Activated CD4-positive, alpha-beta T cell treated with anti-CD3 and anti-CD28 coated beads for 36 hours (primary cell): ENCODE measurements at places on chromosomes 12 and 14.

GRCh38 chr12:76764856-76765255, 941 bp downstream of the ZDHHC17 start:
- H3K27ac ChIP-seq: peak overlapping the region; percentile 97
- DNase-seq: no peak
- peaks cover 2% of the 10 kb centered on the region for H3K36me3 ChIP-seq
- peaks cover 43% of the 10 kb centered on the region for H3K4me1 ChIP-seq
- peak overlapping the region; percentile 96 for H3K4me3 ChIP-seq

- H3K36me3 ChIP-seq: no peaks in the 10 kb centered on the region
- H3K27ac ChIP-seq: no peak overlapping the region
- DNase-seq: no peak
- H3K4me3 ChIP-seq: no peak overlapping the region
Observed at GRCh38 chr12:103589517-103589916, 2.4 kb downstream of the STAB2 start.

DNA sequence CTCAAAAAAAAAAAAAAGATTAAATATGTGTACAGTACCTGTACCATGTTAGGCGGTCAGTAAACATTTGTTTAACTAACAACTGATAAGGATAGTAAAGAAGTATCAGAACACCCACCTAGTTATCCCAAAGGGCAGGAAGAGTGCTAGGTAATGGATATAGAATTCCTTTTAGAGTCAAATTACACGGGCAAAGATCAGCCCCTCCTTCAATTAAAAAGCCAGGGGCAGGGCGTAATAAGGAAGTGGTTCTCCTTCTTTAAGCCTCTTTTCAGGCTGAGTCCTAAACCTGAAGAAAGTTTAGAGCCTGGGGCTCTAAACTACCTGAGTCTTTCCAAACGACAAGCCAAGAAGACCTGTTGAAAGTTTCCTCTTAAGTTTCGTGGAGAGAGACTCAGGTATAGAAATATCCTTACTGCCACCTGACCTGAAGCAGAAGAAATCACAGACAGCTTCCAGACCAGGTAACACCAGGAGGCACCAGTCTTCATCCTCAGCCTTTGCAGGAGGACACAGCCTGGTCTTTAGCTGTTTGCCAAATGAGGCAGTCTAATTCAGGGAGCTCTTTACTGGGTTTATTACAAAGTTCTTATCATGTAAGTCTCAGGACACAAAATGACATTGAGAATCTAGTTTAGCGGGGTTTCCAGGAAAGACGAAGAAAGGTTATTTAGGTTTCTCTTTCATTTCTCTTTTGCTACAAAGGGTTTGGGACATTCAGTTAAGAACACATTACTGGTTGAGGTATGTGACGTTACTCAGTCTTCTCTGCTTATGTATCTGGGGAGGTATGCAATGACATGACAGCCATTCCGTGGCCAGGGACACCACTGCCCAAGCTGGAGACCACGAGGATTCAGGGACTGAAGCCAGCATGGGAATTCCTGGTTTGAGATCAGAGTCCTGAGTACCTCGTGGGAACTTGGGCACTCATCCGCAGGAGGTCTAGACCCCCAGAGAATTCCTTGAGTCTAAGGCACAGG, at the start of gene BCL2L14:
Gene BCL2L14 (plus strand): TSS at position 266 of the 983 bp plus-strand sequence. CDS start 8,367 bp downstream, outside the sequence.
- peak; percentile 36 for DNase-seq
- H3K36me3 ChIP-seq: no peaks in the 10 kb centered on the region
- H3K4me3 ChIP-seq: peak within 1 kb of the TSS; percentile 66
- H3K27me3 ChIP-seq: no peaks in the 10 kb centered on the region
- H3K4me1 ChIP-seq: peaks cover 13% of the 10 kb centered on the region
- H3K27ac ChIP-seq: peak within 1 kb of the TSS; percentile 90

- no peak overlapping the region for H3K4me3 ChIP-seq
- H3K36me3 ChIP-seq: no peaks in the 10 kb centered on the region
- H3K27me3 ChIP-seq: no peaks in the 10 kb centered on the region
Observed at GRCh38 chr14:44352201-44352600, 154.9 kb downstream of the FSCB start.

DNA sequence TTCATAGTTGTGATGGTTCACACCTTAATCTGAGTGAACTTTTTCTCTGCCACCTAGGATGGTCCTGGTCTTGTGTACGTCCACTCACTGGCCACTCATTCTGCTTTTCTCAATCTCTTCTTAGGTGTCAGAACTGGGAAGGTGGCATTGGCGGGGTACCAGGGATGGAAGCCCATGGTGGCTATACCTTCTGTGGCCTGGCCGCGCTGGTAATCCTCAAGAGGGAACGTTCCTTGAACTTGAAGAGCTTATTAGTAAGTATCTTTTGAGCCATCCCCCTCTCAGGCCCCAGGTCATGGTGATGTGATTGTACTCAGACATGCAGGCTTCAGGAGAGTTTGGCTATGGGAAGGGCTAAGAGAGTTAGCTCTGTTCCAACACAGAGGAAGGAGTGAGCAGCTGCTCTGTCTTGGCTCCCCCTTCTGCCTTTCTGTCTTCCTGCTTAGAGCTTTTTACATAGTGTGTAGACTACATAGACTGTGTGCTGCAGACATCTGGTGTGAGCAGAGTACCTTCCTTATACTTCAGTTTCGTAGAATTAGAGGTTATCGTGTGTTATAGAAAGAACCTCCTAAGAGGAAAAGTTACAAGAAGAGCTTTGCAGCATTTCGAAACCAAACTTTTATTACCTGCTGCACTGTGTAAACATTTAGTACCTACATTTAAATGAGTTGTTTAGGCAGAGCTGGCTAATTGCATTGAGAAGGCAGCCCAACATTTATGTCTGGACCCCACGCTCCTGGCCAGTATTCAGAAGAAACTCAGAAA, 54.2 kb downstream of the FNTB start:
- no peak overlapping the region for H3K4me3 ChIP-seq
- H3K36me3 ChIP-seq: peaks cover 26% of the 10 kb centered on the region
- no peak overlapping the region for H3K27ac ChIP-seq
- no peaks in the 10 kb centered on the region for H3K27me3 ChIP-seq

DNA sequence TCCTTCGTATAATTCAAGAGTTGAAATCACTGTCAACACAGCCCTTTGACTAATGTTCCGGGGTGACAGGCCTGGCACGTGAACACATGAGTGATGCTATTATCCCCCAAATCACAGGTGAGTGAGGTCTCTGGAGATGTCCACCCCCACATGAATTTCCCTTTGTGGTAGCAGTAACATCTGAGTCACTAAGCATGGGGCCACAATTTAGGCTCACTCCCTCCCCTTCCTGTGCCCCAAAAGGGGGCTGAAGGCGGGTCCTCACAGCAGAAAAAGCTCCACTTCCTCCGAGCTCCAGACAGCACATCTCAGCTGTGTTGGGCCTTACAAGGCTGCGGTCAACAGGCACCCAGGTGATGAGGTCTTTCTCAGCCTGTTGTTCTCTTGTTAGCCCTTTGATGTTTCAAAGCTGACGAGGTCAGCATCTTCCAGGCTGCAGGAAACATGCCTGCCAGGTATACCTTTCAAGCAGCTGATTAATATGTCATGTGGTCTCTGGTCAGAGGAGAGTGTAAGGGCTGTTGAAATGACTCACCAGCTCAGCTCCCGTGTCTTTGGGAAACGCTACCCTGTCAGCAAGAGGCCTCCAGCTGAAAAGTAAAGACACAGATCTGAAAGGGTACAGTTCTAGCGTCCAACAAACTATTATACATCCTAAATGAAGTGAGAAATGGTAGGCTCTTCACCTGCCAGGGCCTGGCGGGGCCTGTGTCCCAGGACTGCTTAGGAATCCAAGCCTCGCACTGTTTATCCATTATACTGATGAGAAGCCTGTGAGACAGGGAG, 107.3 kb downstream of the ZFP36L1 start:
- no peaks in the 10 kb centered on the region for H3K27me3 ChIP-seq
- H3K4me1 ChIP-seq: peaks cover 57% of the 10 kb centered on the region

- no peak for DNase-seq
- no peak overlapping the region for H3K4me3 ChIP-seq
- no peaks in the 10 kb centered on the region for H3K27me3 ChIP-seq
- peaks cover 16% of the 10 kb centered on the region for H3K4me1 ChIP-seq
- no peaks in the 10 kb centered on the region for H3K36me3 ChIP-seq
- H3K27ac ChIP-seq: no peak overlapping the region
Observed at GRCh38 chr12:22283006-22283506, 51.5 kb downstream of the ST8SIA1 start.

GRCh38 chr14:36315159-36315853, 5.1 kb downstream of the MBIP start:
- no peaks in the 10 kb centered on the region for H3K27me3 ChIP-seq
- peaks cover 30% of the 10 kb centered on the region for H3K36me3 ChIP-seq
- peak overlapping the region; percentile 46 for H3K4me3 ChIP-seq
- peak overlapping the region; percentile 86 for H3K27ac ChIP-seq

DNA sequence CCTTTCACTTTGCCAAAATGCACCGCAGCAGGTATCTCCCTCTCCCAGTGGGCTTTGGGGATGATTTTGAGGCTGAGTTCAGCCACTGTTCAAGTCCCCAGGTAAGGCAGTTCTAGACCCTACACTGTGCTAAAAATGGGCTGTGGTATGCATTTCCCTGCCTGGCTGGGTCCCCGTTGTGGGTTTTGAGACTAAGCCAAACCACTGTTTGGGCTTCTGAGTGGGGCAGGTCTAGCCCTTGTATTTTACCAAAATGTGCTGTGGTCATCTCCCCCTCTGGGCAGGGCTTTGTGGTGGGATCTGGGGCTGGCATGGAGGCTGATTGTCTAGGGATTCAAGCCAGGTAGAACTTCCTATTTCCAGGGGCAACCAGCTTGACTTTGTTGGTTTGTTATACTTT, 13.6 kb upstream of the OR4Q3 start:
- no peaks in the 10 kb centered on the region for H3K36me3 ChIP-seq
- H3K27ac ChIP-seq: no peak overlapping the region
- no peak for DNase-seq

DNA sequence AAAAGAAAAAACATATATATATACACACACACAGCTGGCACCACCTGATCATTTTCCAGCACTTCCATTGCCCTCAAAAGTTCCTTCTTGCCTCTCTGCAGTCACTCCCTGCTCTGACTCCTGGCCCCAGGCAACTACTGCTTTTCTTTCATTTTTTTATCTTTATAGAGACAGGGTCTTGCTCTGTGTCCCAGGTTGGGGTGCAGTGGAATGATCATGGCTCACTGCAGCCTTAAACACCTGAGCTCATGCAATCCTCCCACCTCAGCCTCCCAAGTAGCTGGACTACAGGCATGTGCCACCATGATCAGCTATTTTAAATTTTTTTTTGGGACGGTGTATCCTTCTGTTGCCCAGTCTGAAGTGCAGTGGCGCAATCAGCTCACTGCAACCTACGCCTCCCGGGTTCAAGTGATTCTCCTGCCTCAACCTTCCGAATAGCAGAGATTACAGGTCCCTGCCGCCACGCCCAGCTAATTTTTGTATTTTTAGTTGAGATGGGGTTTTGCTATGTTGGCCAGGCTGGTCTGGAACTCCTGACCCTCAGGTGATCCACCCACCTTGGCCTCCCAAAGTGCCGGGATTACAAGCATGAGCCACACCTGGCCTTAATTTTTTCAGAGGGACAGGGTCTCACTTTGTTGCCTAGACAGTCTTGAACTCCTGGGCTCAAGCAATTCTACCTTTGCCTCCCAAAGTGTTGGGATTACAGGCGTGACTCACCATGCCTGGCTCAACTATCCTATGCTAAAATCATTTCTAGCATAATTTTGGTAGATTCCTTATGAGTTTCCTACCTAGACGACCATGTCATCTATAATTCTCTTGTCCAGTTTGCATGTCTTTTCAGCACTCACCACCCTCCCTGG, 7.8 kb downstream of the HSP90AA1 start:
- no peak overlapping the region for H3K4me3 ChIP-seq
- H3K27me3 ChIP-seq: no peaks in the 10 kb centered on the region
- peaks cover 68% of the 10 kb centered on the region for H3K36me3 ChIP-seq
- DNase-seq: no peak
- H3K4me1 ChIP-seq: peaks cover 38% of the 10 kb centered on the region
- peak overlapping the region; percentile 65 for H3K27ac ChIP-seq

DNA sequence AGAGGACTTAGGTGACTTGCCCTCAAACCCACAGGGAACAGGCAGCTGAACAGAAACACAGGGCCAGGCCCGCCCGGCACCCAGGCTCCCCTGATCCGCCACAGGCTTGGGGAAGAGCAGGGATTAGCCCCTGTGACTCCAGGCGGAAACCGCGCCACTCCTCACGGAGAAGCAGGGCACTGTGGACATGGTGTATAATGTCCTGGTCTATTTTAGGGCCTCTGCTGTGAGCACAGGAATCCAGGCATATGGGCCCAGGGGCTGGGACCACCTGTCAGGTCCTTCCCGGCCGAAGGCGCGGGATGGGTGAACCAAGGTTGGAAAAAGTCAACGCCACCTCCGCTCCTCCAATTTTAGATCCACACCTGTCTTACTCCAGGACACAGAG, 34.6 kb upstream of the MEG3 start:
- no peaks in the 10 kb centered on the region for H3K4me1 ChIP-seq
- H3K4me3 ChIP-seq: no peak overlapping the region
- no peaks in the 10 kb centered on the region for H3K36me3 ChIP-seq
- peaks cover 7% of the 10 kb centered on the region for H3K27me3 ChIP-seq

DNA sequence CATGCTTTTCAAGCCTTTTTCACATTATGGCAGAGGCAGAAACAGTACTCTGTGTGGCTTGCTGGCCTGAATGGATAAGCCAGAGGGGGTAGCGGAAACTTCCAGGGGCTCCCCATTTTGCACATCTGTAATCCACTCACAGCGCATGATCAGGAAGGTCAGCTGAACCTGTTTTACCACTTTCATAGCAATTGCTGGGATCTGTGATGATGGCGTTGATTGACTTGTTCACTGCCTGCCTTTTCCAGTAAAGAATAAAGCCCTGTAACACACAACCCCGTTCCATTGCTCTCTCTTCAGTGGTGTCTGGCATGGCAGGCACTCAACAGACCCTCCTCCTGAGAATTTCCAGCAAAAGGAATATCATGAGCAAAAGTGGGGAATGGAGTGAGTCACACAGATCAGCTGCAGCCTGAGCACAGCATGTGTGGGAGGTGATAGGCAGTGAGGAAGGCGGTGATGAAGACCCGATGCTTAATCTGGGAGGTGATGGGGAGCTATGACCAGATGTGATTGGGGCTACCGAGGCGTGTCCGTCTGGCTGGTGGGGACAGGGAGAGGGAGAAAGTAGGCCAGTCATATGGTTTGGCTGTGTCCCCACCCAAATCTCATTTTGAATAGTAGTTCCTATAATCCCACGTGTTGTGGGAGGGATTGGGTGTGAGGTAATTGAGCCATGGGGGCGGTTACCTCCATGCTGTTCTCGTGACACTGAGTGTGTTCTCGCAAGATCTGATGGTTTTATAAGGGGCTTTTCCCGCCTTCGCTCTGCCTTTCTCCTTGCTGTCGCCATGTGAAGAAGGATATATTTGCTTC, 44.7 kb upstream of the CHST11 start:
- H3K27ac ChIP-seq: no peak overlapping the region
- peaks cover 12% of the 10 kb centered on the region for H3K4me1 ChIP-seq
- H3K36me3 ChIP-seq: no peaks in the 10 kb centered on the region
- no peaks in the 10 kb centered on the region for H3K27me3 ChIP-seq
- DNase-seq: no peak
